ENCODE measurements at places on chromosomes 5 and 9.

GRCh38 chr9:135069558-135070197 lies 17.8 kb upstream of the OLFM1 start:
- DNase-seq: no peak

- DNase-seq: no peak
Observed at GRCh38 chr9:131144201-131144600, 18.8 kb downstream of the NUP214 start.

DNA sequence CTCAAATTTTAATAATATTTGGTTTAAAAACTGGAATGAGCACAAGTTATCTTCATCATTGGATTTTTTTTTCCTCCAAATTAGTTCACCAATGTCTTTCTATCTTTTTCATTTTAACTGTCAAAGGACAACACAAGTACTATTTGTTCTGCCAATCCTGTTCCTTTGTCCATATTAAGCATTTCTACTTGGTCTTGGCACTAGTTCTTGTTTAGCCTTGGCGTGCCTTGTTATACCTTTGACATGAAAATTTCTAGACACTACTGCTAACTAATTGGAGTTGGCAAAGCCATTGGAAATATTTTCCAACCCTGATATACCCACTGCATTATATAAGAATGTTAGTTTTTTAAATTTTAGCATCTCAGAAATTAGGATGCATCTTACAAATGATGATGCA lies 3.8 kb downstream of the SPINK6 start:
- no peak for DNase-seq

DNA sequence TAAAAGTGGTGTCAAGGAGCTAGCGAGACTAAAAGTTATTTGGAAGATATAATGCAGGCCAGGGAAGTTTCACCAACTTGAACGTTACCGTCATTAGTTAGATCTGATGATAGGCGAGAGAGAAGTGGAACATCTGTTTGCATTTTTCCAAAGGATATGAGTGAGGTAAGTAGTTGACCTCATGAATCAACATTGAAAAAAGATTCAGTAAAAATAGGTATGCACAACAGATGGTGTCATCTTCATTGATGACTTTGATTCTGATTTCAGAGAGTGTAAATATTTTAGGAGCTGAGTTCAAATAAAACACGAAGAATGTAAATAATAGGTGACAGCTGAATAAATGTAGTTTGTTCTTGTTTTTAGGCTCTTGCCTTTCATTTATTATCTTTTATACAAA lies 998.9 kb upstream of the CDH6 start:
- no peak for DNase-seq

DNA sequence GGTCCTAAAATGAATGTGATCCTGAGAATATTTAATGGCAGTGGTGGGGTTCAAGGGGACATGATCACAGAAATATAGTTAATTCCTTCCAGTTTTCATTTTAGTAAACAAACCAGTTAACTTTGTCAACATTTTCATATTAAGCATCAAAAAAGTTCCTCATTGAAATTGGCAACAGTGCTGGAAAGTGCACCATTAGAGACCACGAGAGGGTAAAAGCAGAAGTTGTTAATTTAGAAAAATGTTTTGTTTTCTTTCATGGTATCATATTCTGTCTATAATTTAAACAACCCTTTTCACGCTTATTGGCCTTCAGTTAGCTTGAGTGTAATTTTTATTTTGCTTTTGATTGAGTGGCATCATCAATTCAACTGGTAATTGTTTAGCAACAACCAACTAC lies 11.9 kb downstream of the GIN1 start:
- DNase-seq: no peak

DNA sequence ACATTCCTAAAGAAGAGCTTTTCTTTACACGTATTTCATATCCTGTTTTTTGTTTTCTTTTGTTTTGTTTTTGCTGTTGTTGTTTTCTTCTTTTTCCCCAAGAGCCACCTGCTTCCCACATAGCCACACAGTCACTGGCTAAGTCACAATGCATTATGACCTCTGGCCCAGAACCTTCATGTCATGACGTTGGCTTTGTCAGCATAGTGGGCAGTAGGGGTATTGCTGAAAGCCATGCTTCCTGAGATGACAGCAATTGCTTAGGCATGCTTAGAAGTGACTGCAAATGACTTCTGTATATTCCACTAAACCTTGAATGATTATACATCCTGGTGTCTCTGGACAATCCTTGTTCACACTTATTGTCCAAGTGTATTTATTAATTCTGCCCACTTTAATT lies 375.8 kb downstream of the TAF11L14 start:
- no peak for DNase-seq

- no peak for DNase-seq
Observed at GRCh38 chr5:11851416-11851815, 52.8 kb downstream of the CTNND2 start.

DNA sequence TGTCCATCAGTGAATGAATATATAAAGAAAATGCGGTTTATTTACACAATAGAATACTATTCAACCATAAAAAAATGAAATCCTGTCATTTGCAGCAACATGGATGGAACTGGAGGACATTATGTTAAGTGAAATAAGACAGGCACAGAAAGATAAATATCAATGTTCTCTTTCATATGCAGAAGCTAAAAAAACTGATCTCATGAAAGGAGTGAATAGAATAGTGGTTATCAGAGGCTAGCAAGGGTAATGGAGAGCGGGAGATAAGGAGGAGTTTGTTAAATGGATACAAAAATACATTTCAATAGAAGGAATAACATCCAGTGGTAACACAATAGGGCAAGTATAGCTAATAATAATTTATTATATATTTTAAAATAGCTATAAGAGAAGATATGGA lies 65.0 kb downstream of the AGTPBP1 start:
- no peak for DNase-seq

- DNase-seq: no peak
Observed at GRCh38 chr5:73288803-73289720, 116.1 kb downstream of the TMEM174 start.

DNA sequence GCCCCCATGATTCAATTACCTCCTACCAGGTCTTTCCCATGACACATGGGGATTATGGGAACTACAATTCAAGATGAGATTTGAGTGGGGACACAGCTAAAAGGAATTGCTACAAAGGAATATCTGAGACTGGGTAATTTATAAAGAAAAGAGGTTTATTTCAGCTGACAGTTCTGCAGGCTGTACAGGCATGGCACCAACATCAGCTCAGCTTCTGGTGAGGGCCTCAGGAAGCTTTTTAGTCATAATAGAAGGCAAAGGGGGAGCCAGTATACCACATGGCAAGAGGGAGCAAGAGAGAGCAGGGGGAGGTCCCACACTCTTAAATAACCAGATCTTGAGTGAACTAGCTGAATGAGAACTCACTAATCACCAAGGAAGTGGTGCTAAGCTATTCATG lies 11.2 kb upstream of the ALDOB start:
- no peak for DNase-seq

- no peak for DNase-seq
Observed at GRCh38 chr9:124312290-124313265, 54.8 kb downstream of the NEK6 start.

DNA sequence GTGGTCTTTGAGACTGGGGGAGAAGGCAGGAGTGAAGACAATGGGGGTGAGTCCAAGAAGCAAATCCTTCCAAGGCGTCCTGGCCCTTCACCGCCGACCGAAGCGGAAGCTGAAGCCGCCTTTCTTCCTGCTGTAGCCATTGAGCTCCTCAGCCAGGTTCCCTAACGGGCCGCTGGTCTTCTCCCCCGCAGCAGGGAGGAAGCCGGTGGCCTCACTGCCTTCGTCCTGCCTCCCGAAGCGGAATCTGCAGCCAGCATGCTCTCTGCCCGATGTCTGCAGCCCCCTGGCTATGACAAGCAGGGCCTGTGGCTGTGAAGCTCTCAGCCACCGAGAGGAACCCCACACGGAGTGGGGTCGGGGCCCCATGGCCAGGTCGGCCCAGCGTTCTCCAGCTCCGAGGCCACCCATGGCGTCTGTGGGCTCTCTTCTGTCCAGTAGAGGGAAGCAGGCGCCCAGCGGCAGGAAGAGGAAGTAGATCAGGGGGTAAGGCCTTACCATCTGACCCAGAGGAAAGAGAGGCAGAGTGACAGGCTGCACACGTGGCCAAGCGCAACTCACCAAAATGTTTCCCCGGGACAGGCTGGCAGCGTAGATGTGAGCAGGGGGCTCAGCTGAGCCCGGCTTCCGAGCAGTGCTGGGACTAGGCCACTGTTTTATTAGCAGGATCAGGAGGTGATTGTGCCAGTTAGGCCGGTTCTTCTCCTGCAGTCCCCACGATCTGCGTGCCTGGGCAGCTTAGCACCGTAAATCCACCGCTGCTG lies 3.1 kb downstream of the QRFP start:
- no peak for DNase-seq

DNA sequence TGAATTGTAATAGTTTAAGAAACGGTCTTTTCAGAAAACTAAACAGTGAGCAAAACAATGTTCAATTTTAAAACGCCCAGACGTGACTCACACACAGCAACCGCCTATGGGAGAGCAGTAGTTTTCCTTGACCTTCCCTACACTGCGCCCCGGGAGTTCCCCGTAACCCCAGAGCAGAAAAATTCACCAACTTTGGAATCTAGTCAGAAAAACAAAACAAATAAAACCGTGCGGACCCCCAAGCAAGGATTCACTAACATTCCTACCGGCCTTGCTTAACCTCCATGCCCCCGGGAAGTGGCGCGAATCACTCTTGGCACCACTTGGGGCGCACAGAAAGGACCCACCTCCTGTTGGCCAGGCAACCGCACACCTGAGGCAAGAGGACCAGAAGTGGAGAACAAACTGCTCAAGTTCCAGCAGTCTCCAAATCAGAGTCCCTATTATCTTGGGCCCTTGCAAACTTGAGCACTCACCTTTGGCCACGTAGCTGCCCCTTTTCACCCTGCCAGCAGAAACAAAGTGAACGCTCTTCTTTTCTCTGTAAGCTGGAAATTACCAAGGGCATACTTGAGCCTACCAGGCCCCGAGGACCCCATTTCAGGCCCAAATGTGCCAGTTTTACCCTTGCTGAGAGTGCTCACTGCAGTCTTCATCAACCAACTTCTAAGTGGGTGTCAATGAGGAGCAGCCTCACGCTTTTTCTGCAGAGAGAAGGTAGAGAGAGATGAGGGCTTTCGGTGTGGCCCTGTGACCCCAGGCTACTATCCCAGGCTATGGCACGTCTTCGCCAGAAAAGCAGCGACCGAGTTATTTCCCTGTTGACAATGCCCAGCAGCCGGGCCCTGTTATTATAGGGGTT lies 189.7 kb downstream of the MEF2C start:
- no peak for DNase-seq

GRCh38 chr9:126615245-126615790 lies 1.6 kb downstream of the LMX1B start:
- DNase-seq: no peak

GRCh38 chr9:109254317-109254716 lies 66.5 kb downstream of the EPB41L4B start:
- DNase-seq: no peak

DNA sequence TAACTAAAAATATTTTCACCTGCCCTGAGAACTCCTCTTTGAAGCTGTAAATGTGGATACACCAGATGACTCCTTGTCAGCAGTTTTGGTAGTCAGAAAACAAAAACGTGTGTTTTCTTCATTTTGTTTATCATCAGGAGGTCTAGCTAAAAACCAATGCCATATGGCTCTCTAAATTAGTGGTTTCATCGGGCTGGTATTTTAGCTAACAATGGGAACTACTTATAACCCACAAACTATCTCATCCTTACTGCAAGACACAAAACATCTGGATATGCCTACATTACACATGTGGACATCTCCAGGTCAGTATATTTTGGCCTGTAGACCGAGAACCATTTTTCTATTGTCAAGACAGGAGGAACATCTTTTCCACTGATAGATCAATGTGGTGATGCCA lies 56.2 kb downstream of the GAS1 start:
- no peak for DNase-seq

GRCh38 chr9:12860998-12861397 lies 86.2 kb downstream of the LURAP1L start:
- DNase-seq: no peak

- DNase-seq: no peak
Observed at GRCh38 chr9:14211564-14211963, 102.4 kb downstream of the NFIB start.

- no peak for DNase-seq
Observed at GRCh38 chr9:33719581-33720374, 75.6 kb upstream of the PRSS3 start.

- no peak for DNase-seq
Observed at GRCh38 chr9:97892421-97892820, 29.9 kb downstream of the TRMO start.

- DNase-seq: no peak
Observed at GRCh38 chr5:60719329-60719728, 19.4 kb upstream of the DEPDC1B start.

- DNase-seq: no peak
Observed at GRCh38 chr9:136204145-136204805, 653 bp downstream of the LHX3 start.

GRCh38 chr9:135330685-135331590 lies 148.6 kb upstream of the PPP1R26 start:
- no peak for DNase-seq

DNA sequence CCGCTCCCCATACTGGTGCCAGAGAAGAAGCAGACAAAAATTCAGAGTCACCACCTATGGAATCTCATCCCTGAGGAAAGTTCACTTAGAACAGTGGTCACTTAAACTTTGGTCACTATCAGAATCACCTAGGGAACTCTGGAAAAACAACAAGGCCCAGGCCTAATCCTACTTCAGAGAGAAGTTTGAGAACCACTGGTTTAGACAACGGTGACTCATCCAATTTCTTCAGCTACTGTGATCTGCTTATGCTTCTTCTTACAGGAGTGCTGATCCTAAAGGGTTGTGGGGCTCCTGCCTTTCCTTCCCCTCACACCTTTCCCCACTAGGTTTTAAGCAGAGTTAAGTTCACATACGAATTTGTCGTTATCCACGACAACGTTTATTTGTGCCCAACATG lies 194.7 kb upstream of the KLF4 start:
- DNase-seq: no peak

DNA sequence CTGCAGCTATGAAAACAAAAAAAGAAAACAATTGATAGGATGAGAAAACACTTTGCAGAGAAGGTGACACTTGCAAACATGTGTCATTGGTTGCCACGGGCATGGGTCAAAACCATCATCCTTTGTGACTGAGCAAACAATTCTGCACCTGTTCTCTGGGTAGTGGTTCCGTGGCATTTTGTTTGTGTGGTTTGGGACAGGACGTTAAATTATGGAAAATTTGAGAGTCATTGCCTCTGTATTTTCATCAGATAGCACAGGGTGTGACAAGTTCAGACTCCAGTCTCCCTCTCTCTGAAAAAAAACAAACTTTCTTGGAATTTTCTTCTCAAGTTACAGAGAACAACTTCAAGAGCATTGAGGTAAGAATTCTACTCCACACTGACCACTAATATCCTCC lies 113.4 kb upstream of the HMHB1 start:
- no peak for DNase-seq

DNA sequence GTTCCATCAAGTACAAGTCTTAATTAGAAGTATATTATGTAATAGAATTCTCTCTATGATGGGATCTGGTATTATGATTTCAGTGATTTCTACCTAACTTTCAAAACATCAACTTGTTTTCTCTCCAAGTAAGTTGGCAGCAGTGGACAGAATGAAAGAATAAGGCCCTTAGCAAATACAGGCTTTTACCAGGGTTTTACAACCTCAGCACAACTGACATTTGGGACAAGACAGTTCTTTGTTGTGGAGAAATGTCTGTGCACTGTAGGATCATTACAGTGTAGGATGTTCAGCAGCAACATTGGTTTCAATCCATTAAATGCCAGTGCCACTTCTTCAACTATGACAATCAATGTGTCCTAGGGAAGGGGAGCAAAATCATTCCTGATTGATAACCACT lies 48.8 kb downstream of the MLANA start:
- no peak for DNase-seq

- DNase-seq: no peak
Observed at GRCh38 chr5:93145019-93145418, 436.0 kb downstream of the NR2F1-AS1 start.

GRCh38 chr9:82275258-82275927 lies 286.8 kb downstream of the SPATA31D1 start:
- no peak for DNase-seq
